ENCODE measurements at places on chromosomes 7 and 10.
A peak's percentile ranks its signal among the peaks of the same experiment; 100 is the strongest.

GRCh38 chr7:130421684-130422083, 19.1 kb downstream of the CEP41 start:
- DNase-seq, result no peak

DNA sequence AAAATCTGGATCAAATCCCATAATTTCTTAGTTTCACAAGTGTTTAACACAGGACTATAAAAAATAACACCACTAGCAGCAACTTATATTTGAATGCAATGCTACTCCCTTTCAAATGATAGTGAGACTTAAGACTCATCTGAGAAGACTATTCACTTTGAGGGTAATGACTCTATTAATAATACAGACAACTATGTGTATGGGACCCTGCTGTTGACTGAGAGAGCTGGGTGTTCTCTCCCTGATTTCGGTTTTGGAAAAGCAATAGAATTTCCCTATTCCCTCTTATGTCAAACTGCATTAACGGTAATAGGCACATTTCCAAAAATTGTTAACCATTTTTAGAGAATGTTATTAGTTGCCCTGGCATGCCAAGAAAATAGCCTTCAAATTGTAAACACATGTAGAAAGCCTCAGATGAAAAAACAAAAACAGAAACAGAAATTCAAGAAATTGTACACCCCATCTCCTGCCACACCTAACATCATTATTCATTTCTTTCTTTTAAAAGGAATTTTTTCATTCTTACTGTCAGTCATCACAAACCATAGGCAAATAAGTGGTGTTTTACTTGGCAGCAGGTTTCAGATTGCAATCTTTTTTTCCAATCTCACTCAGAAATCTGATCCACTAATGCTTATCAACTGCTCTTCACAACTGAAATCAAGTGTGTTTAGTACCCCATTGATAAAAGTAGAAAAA, 153.7 kb downstream of the TFPI2 start:
- no peak for DNase-seq

- DNase-seq, result no peak
Observed at GRCh38 chr10:101856626-101857025, 13.0 kb upstream of the KCNIP2 start.

DNA sequence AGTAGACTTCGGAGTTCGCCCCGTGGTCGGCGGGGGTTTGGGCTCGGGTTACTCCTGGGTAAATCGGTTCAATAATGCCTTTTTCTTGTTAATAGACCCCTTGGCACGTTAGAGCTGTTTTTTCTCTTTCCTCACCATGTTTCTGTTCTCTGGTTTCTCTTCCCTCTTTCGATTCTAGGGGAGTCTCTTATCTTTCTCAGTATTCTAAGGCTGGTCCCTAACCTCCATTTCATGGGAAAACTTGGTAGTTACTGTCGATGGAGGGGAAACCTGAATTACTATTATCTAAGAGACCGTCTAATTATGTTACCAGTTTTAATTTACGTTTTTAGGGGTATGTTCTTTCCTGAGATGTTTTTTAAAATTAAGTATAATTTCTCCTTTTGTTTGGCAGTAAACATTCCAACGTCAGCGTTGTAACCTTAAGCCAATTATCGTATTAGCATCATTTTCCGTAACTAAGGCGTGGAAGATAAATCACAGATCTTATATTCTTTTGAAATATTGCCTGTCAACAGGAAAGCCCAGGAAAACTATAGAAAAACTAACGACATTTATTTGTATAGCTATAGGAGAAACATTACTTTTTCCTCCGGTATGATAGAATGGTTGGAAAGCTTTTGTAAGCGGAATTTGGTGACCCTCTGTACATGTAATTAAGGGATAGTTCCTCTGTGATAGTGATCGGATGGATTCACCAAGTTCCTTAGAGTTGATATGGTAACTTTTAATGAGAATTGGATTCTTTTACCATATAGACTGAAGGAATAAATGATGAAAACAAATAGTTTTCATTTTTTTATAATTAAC, 847 bp downstream of the BTAF1 start:
- no peak for DNase-seq

- DNase-seq, result no peak
Observed at GRCh38 chr7:139572071-139572470, 48.6 kb downstream of the CLEC2L start.

DNA sequence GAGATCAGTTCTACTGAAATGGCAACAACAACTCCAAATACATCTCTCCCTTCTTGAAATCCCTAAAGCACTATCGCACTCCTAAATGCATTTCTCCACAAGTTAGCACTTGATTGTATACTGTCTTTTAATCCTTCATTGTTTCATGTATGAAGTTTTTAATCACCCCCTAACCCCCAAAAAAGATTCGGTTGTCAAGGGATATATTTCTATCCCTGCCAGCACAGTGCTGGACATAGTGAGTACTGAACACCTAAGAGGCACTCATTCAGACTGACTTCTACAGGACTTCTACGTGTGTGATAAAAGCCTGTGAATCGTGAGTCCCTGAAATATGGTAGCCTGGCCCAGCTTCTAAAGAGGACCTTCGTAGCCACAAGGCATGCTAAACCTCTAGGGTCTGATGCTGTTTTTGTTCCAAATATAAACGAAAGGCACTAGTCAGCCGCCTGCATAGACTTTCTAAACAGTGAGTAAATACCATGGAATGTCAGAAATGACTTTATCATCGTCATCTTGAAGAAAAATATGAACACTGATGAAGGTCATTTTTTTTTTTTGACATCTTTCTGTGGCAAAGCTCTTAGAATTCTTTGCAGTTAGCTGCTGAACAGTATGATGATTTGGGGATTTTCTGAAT, 14.6 kb upstream of the ZSCAN21 start:
- DNase-seq, result no peak

DNA sequence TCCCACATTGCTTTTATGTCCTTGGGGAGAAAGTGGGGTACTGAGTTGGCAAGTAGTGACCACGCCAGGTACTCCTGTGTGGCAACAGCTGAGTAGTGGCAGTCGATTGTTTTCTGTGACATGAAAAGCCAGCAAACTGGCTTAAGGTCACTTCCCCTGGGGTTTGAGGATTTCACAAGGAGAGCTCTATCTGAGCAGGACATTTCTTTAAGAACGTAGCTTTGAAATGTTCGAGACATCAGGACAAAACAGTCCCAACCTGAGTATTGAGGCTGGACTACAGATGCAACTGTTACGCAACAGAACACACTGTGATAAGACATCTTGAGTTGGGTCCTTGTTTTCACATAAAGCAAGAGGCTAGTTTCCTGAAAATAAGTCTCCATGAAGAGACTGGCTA, 146.7 kb upstream of the KLF14 start:
- no peak for DNase-seq

GRCh38 chr10:72027498-72027897, 60.9 kb downstream of the SPOCK2 start:
- DNase-seq, result no peak

- no peak for DNase-seq
Observed at GRCh38 chr10:76667408-76668370, 969.9 kb downstream of the KCNMA1 start.

- no peak for DNase-seq
Observed at GRCh38 chr7:144713850-144714249, 122.0 kb downstream of the TPK1 start.

DNA sequence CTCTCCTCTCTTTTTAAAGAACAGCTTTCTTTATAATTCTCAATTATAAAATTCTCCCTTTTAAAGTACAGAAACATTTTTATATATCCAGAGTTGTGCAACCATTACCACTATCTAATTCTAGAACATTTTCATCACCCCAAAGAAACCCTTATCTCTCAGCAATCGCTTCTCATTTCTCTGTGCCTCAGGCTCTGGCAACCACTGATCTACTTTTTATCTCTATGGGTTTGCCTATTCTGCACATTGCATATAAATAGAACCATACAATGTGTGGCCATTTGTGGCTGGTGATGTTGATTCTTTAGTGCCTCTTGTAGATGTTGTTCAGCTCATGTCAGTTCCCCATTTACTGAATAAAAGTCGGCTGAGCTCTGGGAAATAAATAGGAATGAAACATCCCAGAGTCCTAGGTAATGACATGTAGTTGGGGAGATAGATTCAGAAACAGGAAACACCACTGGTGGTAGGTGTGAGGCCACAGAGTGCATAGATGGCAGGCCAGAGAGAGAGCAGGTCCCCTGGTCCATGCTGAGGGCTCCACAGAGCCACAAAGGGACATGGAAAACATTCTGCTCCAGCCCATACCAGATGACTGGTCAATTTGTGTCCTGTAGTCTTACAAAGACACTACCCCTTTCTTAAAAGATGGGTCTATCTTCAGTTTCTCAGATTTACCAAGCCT, 126.5 kb downstream of the PLPP4 start:
- no peak for DNase-seq

GRCh38 chr10:129547608-129548007, 80.6 kb downstream of the MGMT start:
- no peak for DNase-seq

DNA sequence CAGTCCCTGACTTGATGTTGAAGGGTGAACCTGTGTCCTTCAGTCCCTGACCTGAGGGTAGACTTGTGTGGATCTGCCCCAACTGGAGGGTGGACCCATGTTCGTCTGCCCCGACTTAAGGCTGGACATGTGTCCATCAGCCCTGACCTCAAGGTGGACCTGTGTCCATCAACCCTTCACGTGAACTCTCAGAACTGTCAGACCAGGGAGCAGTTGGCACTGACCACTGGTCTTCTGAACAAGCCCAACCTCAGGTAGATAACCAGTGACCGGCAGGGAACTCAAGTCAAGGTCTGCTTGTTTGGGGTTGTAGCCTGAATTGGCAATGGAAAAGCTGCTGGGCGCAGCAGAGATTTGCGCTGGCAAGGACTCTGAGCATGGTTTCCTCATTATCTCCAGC, 96.5 kb downstream of the ADCY1 start:
- no peak for DNase-seq

DNA sequence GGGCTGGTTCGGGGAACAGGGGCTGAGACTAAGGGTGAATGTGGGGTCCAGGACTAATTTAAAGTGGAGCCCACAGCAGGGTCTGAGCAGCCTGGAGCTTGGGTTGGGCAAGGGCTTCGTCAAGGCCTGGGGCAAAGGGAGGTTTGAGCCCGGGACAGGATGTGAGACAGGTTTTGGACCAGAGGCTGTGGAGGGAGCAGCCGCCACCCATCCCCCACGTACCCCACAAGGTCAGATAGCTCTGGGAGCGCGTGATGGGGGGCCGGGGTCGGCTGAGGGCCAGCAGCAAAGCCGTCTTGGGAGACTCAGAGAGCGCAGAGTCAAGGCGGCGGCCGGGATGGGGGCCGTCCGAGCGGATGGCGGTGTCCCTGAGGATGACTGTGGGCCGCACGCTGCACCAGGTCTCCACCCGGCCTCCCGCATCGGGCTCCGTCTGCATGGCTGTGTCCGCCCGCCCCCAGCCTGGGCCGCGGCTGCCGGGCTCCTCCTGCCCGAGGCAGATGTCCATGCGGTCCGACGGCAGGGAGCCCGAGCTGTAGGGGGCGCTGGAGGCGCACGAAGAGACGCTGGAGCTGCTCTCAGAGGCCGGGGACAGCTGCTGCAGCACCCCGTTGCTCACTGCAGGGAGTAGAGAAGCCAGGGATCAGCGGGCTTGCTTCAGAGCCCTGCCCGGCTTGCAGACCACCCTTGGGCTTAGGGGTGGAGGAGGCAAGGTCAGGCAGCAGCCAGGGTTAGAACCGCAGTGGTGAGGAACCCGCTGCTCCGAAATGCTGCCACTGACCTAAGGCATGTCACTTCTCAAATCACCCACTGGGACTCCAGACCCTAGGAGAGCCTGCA, 12.1 kb downstream of the PDZD7 start:
- DNase-seq, result peak; percentile 68

DNA sequence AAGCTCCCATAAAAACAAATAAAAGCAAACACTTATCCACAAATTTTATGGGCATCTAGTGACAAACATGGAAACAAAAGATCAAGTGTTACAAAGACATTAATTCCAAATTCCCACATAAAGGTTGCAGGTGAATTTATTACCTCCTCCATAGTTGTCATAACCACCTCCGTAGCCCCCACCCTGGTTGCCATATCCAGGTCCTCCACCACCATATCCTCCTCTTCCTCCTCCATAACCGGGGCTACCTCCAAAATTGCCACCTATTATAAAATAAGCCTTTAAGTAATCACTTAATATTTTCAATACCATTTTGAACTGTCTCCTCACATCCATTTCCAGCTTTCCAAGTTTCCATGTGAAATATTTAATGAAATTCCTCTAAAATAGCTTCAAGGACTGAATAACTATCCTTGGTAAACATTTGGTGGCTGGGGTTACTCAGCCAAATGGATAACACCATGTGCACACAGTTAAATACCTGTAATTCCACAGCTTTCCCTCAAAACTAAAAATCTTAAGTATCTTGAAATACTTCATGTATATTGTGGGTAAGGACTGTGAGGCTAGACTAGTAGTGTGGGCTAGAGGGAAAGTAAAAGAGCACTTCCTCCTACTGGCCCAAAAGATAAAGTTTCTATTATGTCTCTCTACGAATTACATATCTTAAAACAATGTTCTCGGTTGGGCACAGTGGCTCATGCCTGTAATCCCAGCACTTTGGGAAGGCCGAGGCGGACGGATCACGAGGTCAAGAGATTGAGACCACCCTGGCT, 6.9 kb downstream of the HNRNPA2B1 start:
- no peak for DNase-seq

DNA sequence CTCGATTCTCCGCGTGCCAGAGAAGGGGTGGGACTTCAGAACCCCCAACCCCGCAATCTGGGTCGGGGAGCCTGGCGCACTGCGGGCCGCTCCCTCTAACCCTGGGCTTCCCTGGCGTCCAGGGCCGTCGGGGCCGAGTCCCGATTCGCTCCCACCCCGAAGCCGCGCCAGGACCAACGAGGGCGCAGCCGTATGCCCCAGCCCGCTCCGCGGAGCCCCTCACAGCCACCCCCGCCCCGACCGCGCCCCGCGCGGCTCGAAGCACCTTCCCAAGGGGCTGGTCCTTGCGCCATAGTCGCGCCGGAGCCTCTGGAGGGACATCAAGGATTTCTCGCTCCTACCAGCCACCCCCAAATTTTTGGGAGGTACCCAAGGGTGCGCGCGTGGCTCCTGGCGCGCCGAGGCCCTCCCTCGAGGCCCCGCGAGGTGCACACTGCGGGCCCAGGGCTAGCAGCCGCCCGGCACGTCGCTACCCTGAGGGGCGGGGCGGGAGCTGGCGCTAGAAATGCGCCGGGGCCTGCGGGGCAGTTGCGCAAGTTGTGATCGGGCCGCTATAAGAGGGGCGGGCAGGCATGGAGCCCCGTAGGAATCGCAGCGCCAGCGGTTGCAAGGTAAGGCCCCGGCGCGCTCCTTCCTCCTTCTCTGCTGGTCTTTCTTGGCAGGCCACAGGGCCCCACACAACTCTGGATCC, at the start of gene LEP:
Gene LEP, plus strand, starts transcription at position 583 of the 691 bp plus-strand sequence. CDS start 10,741 bp downstream, outside the sequence.
- DNase-seq, result no peak

GRCh38 chr10:43224321-43224720, 42.5 kb downstream of the RASGEF1A start:
- DNase-seq, result no peak

DNA sequence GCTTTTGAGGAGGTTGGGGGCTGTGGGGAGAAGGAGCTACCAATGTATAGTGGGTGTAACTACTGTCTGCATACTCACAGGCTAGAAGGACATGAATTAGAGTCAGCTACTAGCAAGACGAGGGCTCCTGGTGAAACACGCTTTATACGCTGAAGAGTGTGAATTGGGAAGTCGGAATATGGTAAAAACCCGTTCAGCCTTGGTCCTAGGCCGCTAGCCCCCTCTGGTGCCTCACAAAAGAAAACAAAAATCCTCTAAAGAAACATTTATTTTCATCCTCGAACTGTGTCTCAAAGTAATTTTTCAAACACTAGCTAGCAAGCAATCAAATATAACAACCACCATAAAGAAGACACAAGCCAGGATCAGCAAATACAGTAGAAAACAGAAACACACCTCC, 338.1 kb upstream of the SEMA3C start:
- DNase-seq, result no peak

Data from stimulated activated CD4-positive, alpha-beta T cell treated with anti-CD3 and anti-CD28 coated beads, Interleukin-1b, Interleukin-23, amount 100 ng/mL, for 4 hours (primary cell).